Caudate nucleus (tissue), 63 donors: ENCODE measurements at places on chromosomes 2 and 18.
A peak's percentile ranks its signal among the peaks of the same experiment; 100 is the strongest.

- no peak for DNase-seq
Observed at GRCh38 chr18:25862881-25863600, 227.4 kb downstream of the SS18 start.

DNA sequence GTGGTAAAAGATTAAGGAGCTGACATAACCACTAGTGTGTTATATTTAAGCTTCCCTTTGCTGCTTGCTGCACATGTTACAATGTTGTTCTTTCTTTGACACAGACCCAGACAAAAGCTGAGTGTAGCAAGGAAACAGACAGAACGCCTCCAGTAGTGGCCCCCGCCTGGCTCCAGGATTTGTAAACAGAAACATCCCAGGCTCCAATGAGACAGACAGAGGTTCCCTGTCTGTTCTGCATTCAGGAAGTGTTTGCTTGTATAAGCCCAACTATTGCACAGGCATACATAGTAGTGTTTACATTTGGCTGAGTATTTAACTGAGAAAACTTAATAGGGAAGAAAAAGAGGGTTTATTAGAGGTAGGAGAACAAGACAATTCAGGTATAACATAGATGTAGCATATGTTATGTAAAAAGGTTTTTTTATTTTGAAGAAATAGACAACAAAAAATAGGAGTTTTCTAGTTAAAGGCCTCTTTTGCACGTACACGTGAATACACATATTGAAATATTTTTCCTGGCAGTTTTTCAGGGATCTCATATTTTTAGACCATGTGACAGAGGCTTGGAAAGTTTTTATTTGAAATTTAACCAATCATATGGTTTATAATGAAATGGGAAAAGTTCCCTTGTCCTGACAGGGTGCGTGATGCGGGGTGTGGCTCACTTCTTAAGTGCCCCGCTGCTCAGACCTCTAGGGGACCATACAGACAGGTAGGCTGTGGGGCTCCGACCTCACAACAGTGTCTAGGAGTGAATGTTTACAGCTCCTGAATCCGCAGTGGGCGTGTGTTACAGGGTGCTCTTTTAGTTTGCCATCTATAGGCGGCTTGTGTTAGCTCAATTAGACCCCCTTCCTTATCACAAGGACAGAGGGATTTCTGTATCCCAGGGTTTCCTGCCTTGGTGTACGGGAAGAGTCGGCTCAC, 118.4 kb downstream of the BMPR2 start:
- DNase-seq = peak; percentile 3

DNA sequence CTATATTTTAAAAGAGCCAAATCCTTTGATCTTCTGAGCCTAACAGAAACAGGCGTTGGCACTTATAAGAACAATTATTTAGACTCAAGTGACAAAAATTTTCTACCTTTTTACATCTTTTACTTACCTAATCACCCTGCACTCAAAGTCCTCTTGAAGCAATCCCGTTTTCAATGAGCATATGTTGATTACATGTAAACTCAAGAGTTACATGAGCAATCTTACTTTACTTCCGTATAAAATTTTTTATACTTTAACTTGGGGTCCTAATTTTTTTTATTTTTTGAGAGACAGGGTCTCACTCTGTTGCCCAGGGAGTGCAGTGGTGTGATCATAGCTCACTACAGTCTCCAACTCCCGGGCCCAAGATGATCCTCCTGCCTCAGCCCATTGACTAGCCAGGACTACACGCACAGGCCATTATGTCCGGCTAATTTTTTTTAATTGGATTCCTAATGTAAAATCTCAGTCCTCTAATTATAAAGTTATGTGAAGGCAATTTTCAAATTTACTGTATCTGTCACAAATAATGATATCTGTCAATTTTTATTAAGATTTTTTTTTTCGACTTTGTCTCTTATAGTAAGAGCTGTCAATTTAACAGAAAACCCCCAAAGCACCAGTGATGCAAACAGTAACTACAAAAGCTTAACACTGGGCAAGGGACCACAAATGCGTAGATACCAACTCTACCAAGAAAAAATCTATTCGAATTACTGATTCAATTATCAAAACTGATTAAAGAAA, 19.1 kb upstream of the STPG4 start:
- DNase-seq = no peak

DNA sequence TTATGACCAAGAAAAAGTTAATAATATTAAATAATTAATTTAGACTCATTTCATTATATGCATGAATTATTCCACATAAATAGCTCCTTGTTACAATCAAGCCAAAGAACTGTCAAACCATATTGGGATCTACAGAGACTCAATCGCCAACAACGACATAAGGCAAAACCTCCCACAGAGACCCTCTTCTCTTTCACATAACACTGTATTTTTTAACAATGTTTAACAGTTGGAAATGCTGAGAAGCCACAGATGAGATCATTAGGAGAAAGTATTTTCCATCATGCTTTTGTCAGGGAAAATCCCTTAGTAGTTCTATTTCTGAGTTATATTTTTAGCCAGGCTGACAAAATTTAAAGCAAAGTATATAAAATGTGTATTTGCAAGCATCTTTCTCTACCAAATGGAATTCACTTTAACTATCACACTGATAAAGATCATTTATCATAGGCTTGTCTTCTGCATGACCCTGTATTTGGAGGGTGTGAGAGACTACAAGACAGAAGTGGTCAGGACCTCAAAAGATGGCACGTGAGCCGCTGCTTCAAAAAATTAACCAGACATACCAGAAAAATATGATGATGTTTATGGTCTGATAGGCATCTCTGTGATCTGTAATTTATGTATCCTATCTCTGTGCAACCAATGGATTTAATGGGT, 383.8 kb downstream of the NRXN1 start:
- DNase-seq = no peak

GRCh38 chr2:12649602-12650400, 66.9 kb upstream of the TRIB2 start:
- no peak for DNase-seq

- DNase-seq = no peak
Observed at GRCh38 chr2:74392449-74392743, 12.3 kb upstream of the DCTN1 start.

DNA sequence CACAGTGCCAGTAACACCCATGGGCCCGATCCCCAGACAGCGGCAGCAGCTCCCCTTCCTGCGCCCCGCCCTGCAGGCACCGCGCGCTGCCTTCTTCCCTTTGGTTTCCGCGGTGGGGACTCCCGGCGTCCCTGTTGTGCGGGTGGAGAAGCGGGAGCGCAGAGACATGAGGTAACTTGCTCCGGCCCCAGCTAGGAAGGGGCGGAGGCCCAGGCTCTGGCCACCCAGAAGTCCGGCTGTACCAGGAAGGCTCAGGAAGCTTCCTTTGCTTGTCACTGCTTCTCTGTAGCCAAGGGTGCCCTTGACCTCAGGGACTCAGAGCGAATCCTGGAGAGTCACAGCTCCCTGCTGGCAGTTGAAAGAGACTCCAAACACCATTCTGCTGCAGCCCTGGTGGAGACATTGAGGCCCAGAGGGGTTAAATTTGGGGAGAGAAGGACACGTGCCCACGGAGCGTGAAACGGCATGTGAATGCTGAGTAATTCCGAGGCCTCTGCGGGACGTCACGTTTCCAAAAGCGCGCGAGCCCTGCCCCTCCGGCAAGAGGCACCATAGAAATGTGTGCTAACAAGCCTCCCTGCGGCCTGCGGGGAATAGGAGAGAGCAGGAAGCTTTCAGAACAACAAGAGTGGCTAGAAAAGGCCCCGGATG, 6.7 kb upstream of the ADCY3 start:
- no peak for DNase-seq

DNA sequence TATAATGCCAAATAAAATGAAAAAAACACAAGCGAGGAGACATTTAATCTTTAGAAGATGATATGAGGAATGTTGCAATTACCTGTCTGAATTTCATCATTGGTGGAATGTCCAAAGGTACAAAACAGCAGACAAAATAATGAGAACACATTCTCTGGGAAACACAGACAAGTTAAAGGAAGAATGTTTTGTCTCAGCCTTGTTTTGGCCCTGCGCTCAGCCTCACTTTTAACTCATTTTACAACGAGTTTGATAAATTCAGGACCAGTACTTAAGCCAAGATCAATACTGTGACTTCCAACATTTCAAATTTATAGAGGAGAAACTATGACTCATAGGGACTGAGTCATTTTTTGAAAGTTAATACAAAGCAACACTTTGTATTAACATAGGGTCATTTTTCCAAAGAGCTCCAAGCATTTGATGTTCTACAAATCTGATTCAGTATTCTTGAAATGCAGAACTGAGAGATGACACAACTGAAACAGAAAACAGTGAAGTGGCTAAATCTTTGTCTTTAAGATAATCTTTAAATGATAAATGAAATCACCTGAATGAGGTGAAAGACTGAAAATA, 833.2 kb upstream of the CHAC2 start:
- no peak for DNase-seq

DNA sequence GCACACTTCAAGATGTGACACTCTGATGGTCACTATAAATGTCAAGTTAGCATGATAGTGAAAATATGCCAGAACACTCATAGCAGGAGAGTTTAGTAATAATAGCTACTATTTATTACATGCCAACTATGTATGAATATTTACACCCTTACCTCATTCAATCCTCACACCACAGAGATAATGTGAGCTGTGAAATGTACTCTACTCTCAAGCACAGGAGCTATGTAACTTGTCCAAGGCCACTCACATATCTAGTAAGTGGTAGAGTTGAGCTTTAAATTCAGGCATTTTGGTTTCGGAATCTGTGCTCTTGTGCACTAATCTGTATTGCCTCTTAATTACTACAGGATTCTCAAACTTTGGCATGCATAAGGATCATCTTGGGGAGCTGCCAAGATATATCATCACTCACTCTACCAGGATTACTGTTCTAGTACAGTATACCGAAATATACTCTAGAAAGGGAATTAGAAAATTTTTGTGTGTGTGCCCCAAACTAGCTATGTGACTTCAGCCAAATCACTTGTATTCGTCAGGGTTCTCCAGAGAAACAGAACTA, 154.3 kb downstream of the PLCL1 start:
- DNase-seq = no peak

- no peak for DNase-seq
Observed at GRCh38 chr2:126827371-126827770, 71.3 kb upstream of the TEX51 start.

DNA sequence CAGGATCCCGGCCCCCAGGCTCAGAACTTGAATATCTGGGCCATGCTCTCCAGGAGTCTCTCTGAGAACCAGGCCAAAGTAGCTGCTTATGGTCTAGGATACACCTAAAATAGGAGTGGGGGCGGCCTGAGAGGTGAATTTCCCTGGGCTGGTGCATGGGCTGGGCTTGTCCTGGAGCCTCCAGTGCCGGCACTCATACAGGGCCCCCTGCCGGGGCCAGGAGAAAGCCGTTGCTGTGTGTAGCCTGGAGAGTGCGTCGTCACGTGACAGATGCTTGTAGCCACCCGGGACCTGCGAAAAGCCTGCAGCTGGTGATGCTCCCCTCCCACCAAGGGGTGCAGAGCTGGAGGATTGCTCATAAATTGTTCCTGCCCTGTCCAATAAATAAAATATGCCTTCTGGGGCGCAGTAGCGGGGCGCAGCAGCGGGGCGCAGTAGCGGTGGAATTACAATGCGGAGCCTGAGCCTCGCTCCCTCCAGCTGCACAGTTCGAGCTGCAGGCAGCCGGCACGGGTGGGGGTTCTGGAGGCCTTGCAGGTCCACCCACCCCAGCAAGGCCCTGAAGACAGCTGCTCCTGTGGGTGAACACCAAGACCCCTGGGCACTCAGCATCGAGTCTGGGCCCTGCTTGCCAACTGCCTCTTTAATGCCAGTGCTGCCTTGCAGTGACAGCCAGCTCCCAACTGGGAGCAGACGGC, 289.9 kb downstream of the NDUFA10 start:
- peak; percentile 50 for DNase-seq

DNA sequence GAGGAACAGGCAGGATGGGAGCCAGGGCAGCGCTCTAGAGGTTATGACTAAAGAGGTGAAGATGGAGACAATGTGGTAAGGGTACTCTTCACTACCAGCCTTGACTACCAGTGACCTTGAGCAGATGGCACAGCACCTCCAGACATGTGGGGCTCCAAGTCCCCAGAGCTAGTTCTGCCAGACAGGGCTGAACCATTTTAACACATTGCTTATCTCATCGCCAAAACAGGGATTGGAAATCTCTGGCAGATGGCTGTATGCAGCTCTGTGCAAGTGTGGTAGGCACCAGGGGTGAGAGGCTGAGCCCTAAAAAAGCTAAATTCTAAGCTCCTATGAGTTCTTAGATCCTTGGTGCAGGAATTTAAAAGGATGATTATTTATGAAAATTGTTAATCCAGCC, 41.3 kb downstream of the FSHR start:
- DNase-seq = no peak

- no peak for DNase-seq
Observed at GRCh38 chr18:36394486-36394885, 97.0 kb downstream of the FHOD3 start.

DNA sequence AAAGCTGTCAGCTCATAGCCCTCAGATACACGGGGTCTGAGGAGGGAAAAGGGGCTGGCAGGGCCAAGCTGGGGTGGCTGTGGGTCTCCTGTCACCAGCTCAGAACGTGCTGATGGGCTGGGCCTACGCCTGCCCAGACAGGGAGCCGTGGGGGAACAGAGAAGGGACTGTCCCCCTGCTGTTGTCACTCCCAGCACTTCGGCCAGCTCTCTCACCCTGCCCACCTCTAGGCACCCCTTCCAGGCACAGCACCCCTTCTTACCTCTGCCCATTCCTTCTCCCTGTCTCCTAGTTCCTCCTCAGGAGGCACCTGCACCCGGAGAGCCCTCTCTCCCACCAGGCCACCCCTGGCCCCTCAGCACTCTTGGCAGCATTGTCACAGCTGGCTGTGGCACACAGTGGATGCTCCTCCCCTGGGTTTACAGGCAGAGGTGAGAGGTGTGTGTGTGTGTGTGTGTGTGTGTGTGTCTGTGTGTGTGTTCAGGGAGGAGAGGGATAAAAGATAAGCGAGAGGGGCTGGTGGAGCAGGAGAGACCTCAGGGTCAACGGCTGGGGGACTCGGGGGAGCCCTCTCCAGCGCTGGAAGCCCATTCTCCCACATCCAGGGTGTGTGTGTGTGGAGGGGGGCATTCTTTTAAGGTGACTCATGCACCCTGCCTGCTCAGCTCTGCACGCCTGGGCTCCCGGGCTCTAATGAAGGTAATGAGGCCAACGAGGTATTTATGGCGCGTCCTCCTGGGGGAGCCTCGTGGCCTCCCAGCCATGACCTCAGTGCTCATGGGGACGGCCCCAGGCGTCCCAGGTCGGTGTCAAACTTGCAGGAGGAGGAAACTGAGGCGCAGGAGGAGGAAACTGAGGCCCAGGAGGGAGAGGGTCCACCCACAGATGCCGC, 66.1 kb upstream of the SMAD7 start:
- no peak for DNase-seq

- no peak for DNase-seq
Observed at GRCh38 chr2:126714191-126714965, 58.4 kb downstream of the GYPC start.
